Cardiac muscle cell (in vitro differentiated cells and primary cell): ENCODE measurements at places on chromosomes 12 and 14.

DNA sequence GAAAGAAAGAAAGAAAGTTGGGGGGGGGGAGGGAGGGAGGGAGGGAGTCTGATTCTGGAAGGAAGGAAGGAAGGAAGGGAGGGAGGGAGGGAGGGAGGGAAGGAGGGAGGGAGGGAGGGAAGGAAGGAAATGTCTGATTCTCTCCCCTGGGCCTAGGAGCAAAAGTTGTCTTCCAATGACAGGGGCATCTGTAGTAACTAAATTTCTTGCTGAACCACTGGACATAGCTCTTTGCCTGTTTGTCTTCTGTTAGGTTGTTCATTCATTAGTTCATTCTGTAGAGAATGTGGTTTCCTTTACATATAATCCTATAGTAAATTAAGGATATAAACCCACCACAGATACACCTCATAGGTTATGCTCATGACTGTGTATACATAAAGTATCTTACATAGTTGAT, 59.9 kb downstream of the GPR68 start:
- no peak for DNase-seq

- no peak for DNase-seq
Observed at GRCh38 chr12:96077081-96077480, 41.7 kb upstream of the LTA4H start.

GRCh38 chr14:104081951-104082464, 3.5 kb upstream of the ASPG start:
- DNase-seq, result no peak

DNA sequence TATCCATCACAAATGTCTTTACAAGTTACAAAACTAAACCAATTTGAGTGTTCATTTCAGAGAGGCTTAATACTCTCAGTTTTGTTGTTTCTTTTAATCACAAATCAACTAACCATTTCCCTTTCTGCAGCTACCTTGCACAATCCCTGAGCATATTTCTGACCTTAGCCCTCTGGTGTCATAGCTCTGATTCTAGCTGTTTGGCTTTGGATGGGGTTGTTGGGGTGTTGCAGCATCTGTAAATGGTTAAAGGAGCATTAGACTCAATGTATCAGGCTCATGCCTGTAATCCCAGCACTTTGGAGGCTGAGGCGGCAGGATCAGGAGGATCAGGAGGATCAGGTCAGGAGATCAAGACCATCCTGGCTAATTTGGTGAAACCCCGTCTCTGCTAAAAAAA, 461.4 kb downstream of the NRXN3 start:
- no peak for DNase-seq

DNA sequence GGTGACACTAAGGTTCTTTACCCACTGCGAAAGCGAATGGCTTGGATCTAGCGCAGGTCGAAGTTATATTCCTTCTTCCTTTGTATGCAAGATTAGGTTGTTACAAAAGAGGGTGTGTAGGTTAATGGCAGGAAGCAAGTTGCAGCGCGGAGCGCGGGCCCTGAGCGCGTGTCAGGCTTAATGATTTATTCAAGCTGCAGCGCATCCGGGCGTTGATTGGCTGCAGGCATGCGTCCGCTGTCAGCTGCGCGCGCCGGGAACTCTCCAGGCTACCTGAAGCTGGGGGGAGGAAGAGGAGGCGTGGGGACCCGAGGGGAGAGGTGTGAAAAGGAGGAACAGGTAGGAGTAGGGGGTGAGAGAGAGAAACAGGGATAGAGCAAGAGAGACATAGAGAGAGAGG, 7.4 kb downstream of the ASCL1 start:
- DNase-seq, result peak; percentile 9

GRCh38 chr12:106452309-106452708, 94.8 kb downstream of the POLR3B start:
- no peak for DNase-seq

GRCh38 chr14:29629839-29630238, 297.8 kb downstream of the PRKD1 start:
- DNase-seq, result no peak

- no peak for DNase-seq
Observed at GRCh38 chr12:54603872-54604271, 15.4 kb upstream of the PPP1R1A start.

DNA sequence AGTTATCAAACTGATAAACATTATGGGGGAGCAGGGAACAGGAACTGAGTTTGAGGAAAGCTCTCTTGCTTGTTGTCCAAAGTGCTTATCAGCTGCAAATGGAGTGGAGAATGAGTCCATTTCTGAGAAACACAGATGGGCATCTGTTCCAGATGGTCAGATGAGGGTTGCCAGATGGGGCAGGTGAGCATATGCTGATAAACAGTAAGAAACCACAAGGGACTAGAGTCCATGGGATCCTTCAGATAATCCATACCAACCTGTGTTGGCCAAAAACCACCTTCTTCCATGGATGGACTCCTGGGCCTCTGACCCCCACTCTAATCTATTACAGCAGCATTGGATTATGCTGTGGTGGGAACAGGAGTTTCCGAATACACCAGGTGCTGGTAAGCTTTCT, 38.3 kb downstream of the GNS start:
- DNase-seq, result no peak

DNA sequence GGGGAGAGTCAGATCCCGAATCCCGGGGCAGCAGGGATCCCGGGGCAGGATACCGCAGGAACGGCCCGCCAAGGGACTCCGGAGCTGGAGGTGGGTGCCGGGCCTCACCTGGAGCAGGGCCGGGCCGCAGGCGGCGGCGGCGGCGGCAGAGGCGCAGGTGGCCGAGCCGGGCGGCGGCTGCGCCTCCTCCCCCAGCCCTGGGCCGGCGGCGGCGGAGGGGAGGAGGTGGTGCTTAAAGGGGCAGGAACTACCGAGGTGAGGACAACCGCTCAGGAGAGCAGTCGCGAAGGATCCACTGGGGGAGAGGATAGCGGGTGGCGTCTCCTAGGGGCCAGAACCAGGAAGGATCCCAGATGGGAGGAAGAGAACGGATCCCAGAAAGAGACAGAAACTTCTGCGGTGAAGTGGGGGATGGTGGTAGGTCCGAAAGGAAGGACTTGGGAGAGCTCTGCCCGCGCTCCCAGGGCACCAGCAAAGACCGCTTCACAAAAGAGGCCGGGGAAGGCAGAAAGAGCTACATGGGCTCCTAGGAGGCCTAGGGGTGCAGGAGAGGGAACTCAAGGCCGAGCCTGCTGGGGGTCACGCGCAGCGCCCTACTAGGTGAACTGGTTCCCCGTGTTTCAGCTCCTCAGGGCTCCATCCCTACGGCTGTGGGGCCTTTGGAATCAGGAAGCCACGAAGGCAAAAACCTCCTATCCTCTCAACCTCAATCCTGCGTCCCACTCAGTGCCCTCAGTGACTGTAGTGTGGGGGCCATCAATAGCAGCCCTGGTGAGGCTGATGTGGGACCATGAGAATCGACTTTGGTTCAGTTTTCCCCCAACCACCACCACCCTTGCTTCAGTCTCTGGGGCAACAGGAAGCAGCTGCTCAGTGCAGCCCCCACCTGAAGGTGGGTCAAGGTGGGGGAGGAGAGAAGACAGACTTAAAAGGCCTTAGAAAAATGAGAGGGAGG, 5.0 kb upstream of the BAZ2A start:
- DNase-seq, result peak; percentile 85

DNA sequence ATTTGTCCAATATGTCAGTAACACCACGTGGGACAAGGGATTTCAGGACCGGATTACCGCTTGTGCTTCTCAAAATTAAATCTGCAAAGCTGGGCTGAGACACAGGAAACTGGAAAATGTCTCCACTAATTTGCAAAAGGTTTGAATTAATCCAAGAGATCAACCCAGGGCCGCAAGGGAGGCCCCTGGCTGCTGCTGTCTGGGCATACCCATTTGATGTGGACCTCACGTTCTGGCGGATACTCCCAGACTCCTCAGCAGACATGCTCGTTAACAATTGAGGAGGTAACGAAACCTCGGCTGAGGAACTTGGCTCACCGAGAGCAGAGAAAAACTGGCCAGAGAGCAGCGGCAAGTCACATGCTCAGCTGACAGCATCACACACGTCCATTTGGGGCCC, 180.6 kb downstream of the SLC15A4 start:
- no peak for DNase-seq

GRCh38 chr12:26114720-26115401, 10.0 kb downstream of the BHLHE41 start:
- DNase-seq, result no peak

DNA sequence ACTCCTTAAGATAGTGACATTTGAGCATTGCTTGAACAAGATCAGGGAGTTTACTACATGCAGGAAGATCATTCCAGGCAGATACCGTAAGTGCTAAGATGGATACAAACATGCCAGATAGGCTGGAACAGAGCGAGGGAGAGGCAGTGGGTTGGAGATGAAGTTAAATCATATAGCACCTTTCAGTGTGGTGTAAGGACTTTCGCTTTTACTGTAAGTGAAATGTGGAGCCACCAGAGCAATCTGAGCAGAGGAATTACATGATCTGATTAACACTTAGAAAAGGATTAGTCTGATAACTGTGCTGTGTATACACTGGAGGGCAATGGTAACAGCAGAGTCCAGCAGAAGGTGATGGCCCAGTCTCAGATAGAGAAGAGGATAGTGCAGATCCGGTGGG, 163.0 kb upstream of the SSTR1 start:
- no peak for DNase-seq

DNA sequence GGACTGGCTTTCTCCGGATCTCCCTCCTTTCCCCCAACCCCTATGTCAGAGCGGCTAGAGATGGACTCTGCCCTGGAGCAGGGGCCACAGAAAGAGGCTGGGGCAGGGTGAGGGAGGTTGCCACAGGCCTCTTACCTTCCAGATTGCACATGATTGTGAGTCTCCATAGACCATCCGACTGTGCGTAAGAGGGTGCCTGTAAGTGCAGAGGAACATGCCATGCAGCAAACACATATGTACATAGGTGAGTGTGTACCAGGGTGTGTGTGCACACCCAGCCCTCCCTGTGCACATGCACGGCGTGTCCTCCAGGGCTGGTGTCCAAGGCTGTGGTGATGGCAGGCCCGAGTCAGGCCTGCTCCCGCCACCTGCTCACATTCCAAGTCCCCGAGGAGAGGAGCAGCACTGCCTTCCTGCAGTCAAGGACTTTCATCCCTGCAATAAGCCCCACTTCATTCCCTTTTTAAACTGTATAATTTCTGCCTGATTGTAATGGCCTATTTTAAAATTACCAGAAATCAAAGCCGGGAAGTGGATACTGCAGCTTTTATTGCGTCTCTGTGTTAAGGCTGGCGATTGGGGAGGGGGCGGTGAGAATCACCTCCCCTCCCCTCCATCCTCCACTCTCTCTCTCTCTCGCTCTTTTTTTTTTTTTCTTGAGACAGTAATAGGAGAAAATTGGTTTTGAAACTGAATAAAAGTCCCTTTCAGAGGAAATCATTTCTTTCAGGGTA, 28.5 kb downstream of the FAM222A start:
- DNase-seq, result no peak

- DNase-seq, result no peak
Observed at GRCh38 chr12:4261655-4262054, 11.9 kb upstream of the CCND2 start.

- DNase-seq, result no peak
Observed at GRCh38 chr12:24423611-24424010, 474.1 kb upstream of the SOX5 start.
